ENCODE measurements at places on chromosomes 7 and 10. TPM values are rescaled to one million over a fixed set of nuclear protein-coding genes. Genes with fewer than 3 reads are reported as not detected.
A peak's percentile ranks its signal among the peaks of the same experiment; 100 is the strongest.

GRCh38 chr10:80459047-80459865 lies 5.1 kb downstream of the TSPAN14 start:
- DNase-seq, result no peak

- DNase-seq, result no peak
These were observed 470.1 kb upstream of the TEX47 start for GRCh38 chr7:89265631-89266030.

DNA sequence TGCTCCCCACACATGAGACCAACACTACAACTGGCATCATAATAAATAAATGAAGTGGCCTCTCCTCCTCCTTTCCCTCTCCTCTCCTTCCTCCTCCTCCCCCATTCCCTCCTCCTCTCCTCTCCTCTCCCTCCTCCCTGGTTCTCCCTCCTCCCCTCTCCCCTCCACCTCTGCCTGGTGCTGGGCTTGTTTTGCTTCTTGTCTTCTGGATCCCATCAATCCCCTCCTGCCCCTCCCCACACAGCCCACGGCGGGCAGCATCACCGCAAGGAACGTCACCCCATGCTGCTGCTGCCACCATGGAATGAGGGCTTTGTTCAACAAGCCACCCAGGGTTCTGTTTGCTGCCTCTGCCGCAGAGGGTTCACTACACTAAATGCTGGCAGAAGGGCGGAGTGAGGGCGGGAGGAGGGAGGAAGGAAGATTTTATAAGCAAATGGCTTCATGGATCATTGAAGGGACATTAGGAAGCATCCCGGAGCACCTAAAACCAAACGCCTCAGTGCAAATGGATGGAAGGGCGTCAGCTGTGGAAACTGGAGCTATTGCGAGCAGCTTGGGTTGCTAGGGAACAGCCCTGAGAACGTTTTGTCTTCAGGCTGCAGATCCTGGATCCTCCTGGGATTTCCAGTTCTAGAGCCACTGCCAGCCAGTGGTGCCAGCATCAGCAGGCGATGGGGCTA lies 379.7 kb upstream of the ZMIZ1 start:
- DNase-seq, result no peak

- DNase-seq, result no peak
These were observed 145.9 kb downstream of the NRCAM start for GRCh38 chr7:108310351-108310750.

DNA sequence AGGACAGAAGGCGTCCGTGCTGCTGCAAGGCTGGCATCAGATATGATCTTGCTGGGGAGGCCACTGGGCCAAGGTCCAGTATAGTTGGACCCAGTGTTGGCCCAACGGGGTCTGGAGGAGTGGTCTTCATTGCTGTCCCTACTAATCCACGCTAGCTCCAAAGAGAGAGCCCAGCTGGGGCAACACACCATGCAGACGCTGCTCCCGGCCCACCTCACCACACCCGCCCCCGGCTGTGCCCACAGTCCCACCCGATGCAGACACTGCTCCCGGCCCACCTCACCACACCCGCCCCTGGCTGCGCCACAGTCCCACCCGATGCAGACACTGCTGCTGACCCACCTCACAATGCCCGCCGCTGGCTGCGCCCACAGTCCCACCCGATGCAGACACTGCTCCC lies 121.5 kb downstream of the VIPR2 start:
- peak; percentile 30 for DNase-seq

- DNase-seq, result no peak
These were observed 41.1 kb downstream of the MINPP1 start for GRCh38 chr10:87545783-87546182.

GRCh38 chr10:52146766-52147165 lies 167.3 kb upstream of the DKK1 start:
- DNase-seq, result no peak

DNA sequence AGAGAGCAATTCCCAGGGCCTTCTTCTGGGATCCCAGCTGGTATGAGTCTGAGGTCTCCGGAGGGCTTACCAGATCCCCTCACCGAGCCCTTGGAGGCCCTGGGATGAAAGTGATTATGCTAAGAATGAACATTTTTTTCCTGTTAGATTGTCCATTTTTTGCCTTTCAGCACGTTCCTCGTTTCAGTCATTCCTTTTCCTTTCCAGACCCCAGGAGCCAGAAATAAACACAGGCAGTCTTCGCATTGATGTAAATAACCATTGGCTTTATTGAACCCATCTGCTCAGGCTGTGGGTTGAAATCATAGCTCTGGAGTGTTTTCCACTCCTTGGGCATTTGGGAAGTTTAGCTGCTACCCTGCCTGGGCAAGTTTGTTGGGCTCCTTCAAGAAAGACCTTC lies 320.9 kb upstream of the AUTS2 start:
- no peak for DNase-seq

DNA sequence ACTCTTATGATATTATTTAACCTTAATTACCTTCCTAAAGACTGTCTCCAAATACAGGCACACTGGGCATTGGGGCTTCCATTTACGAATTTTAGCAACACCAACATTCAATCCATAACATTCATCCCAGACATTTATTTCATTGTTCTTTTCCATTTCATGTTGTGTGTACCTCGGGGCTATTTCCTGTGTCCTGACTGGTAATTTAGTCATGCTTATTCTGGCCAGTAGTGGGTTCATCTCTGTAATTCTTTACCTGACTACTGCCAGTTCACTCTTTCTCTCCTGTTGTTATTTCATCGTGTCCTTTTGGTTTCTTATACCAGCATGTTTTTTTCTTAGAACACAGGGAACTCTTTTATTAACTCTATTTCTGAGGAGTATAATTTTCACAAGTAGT lies 225.7 kb downstream of the PLXDC2 start:
- DNase-seq, result no peak

DNA sequence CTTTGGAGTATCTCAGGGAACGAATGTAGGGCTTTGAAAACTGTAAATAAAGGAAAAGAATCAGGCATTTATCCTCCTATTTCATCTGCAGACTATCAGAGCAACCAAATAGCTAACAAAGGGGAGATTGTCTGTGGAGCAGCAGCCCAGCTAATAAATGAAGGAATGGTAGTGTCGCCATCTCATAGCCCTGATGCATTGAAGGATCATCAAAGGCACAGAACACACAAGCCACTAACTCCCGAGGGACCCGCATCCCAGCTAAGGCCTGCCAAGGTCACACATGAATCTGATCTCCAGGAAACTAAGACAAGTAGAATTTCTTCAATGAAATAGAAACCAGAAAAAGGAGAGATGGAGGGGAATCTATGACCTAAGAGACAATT lies 38.2 kb downstream of the CALML5 start:
- DNase-seq, result no peak

Gene C7orf33
- not detected for total RNA-seq

Gene CCDC6
- total RNA-seq, result 44.9 TPM

Gene TLL2
- total RNA-seq, result under 0.01 TPM

Gene LRRC61
- 23.4 TPM for total RNA-seq

Gene MYL10
- total RNA-seq, result not detected

Gene PSTK
- 3.7 TPM for total RNA-seq

Gene ARHGEF35
- 4.3 TPM for total RNA-seq

Gene NPFFR1
- not detected for total RNA-seq

All from breast epithelium (tissue), 4 donors.